HS-27A (cell line): ENCODE measurements at places on chromosomes 3 and 15.

- no peak for DNase-seq
Observed at GRCh38 chr15:85581495-85581894, 201.1 kb downstream of the AKAP13 start.

GRCh38 chr3:124097362-124098131, 105.6 kb upstream of the ROPN1 start:
- DNase-seq, result no peak

DNA sequence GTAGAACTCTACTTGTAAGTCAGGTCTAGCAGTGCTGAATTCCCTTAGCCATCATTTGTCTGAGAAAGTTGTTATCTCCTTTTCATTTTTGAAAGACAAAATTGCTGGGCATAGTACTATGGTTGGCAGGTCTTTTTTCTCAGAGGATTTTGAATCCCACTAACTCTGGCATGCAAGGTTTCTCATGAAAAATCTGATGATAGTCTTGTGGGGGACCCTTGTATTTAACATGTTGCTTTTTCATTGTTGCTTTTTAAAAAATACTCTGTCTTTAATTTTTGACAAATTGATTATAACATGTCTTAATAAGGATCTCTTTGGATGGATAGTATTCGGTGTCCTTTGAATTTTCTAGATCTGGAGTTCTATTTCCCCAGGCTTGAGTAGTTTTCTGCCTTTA, 120.9 kb downstream of the NR2E3 start:
- no peak for DNase-seq

GRCh38 chr15:49823987-49824774, 203.3 kb downstream of the DTWD1 start:
- DNase-seq, result no peak

GRCh38 chr3:171168086-171168485, 141.6 kb upstream of the SLC2A2 start:
- no peak for DNase-seq

GRCh38 chr3:30628901-30629590, 22.6 kb downstream of the TGFBR2 start:
- DNase-seq, result no peak

DNA sequence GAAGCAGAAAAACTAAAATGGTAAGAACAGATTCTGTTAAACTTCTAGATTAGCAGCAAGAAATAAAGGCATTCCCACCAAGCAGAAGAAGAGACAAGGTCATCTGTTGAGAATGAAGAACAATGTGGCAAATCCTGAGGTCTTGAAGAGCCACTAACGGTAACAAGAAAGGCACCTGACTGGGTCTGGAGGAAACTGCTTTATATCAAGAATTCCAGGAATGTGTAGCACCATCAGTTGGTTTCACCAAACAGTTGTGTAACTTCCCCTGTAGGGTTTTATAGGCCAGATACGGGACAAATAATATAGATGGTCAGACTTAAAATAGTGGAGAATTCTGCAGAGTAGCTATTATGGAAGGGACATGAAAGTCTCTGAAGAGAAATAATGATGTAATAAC, 57.3 kb downstream of the ACAP2 start:
- peak; percentile 27 for DNase-seq

DNA sequence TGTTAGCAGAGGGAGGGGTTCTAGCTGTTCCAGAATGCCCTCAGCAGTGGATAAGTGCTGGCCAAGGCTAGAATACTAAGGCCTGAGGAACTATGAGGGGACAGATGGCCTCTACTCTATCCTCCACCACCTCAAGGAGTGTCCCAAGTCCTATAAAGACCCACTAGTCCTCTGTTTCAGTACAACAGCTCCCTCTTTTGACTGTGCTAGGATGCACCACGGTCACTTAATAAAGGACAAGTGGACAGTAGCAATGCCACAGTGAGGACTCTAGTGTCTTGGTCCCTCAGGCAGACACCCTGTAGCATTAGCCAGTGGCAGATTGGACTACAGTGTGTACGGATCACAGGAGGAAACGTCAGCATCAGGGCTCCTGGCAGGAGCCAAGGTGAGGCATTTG, 171.8 kb upstream of the PROK2 start:
- DNase-seq, result no peak

GRCh38 chr3:65572175-65572777, 466.4 kb downstream of the MAGI1 start:
- no peak for DNase-seq

DNA sequence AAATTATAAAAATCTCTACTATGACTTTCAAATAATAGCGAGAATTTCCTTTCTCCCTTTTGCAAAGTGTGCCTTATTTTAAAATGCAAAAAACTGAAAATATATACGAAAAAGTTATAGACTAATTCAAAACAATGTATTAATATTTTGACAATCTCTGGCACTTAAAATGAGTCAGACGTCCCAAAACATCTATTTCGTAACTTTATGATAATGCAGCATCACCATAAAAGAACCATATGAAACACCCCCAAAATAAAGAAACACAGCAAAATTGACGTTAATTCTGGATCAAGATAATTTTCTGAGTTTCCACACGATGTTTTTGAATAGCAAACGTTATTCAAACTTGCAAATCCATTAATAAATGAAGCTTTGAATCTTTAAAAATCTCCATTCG, 1.0 kb downstream of the COPS2 start:
- DNase-seq, result no peak

- DNase-seq, result no peak
Observed at GRCh38 chr3:189041482-189042090, 130.2 kb upstream of the TPRG1 start.

- no peak for DNase-seq
Observed at GRCh38 chr3:71926262-71926600, 141.3 kb upstream of the PROK2 start.

- no peak for DNase-seq
Observed at GRCh38 chr3:94065819-94066480, 3.1 kb downstream of the NSUN3 start.

GRCh38 chr15:37016231-37016630, 84.1 kb downstream of the MEIS2 start:
- DNase-seq, result no peak

- no peak for DNase-seq
Observed at GRCh38 chr15:86615816-86616215, 536.1 kb downstream of the AGBL1 start.
